Inflammatory macrophage (primary cell): ENCODE measurements at places on chromosomes 7 and 10.

DNA sequence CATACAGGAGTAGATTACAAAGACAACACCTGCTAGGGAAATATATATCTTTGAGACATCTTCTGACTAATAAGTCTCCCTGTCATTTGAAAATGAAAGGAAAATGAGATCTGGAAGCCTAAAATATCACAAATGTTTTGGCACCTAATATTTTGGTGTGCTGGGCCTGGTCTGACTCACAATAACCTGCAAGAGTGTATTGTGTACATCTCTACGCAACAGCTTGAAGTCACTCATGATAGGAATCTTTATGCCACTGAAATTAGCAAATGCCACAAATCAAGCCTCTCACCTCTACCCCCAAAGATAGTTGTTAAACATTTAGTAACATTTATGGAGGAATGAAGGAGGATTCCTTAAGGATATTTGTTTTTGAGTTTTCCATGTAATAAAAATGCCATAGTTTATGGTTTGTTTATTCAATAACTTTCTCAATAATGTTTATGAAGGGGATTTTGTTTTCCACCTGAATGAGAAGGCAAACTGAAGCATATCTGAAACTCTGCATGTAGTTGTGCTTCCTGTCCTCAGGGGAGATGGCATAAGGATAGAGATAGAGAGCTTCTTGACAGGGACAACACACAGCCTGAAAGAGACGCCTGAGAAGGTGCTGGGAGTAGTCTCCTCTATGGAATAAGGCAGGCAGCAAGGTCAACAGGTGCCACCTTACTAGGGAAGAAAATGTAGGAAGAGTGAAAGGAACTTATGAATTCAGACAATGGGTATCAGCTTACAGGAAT, 197.4 kb downstream of the AHR start:
- no peak for DNase-seq

GRCh38 chr10:42781893-42782445, 626 bp upstream of the BMS1 start:
- DNase-seq: peak; percentile 5

- DNase-seq: no peak
Measured at GRCh38 chr10:131035779-131036178, 275.7 kb downstream of the TCERG1L start.

DNA sequence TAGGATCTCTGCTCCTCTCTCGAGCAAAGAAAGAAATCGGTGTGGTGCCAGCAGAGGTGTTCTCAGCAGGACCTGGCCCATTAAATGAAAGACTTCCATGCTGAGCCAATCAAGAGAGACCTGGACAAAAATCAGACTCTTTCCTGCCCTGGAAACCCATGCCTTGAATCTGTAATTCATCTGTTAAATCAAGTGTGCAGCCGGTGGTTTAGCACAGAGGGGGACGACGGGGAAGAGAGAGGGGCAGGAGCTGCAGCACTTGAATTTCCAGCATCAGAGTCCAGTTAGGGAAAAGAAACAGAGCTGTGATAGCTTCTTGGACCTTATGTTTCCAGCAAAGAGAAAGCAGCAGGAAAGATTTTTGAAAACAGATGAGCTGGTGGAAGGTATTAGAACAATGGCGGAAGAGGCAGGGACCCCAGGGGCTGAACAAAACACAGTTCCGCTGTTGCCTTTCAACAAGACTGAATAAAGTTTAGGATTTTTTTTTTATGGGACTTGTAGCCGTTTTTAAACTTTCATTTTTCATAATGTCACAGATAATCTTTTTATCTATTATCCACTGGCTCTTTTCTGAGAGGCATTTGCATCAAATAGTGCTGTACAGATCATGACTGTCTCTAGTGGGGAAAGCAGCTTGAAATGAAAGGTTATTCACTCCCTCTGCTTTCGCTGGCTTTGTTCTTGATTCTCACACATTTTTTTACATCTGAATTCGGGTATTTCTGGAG, 543.6 kb upstream of the GALNT17 start:
- no peak for DNase-seq

DNA sequence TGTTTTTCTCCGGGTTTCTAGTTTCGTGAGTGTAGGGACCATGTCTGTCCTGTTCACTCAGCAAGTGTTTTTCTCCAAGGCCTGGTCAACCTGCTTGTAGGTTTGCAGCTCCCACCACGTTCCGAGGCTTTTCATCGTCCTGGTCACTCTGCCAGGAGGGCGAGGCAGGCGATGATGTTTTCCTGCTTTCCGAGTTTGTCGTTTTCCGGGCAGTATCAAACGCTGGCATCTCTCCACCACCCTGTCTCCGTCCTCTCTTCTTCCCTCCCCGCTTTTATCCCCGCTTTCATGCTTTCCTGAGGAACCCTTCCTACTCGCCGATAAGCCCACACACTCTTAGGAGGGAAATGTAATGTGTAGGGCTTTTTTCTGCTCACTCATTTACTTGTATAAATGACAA, 11.2 kb downstream of the IQCE start:
- no peak for DNase-seq

DNA sequence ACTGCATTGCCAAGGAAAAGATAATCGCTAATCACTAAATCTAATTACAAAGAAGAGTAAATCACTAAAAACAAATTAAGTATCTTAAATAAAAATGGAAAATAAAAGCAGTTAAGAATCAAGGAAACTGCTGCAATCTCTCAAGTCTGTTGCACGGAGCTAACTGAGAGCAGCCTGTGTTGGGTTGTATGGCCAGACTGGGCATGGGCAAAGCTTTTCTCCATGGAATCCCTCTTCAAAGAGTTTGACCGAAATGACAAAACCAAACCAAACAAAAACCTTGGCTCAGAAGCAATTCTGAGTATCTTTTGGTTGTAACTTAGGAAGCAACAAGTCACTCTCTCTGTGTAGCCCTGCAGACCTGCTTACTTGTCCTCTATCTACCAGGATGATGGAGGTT, 78.8 kb downstream of the CELF2 start:
- no peak for DNase-seq

GRCh38 chr7:79778786-79779770, 325.6 kb upstream of the MAGI2 start:
- DNase-seq: peak; percentile 86

GRCh38 chr7:81234896-81235295, 316.0 kb upstream of the SEMA3C start:
- DNase-seq: no peak

- DNase-seq: no peak
Measured at GRCh38 chr10:124629415-124629814, 114.8 kb downstream of the FAM53B start.

DNA sequence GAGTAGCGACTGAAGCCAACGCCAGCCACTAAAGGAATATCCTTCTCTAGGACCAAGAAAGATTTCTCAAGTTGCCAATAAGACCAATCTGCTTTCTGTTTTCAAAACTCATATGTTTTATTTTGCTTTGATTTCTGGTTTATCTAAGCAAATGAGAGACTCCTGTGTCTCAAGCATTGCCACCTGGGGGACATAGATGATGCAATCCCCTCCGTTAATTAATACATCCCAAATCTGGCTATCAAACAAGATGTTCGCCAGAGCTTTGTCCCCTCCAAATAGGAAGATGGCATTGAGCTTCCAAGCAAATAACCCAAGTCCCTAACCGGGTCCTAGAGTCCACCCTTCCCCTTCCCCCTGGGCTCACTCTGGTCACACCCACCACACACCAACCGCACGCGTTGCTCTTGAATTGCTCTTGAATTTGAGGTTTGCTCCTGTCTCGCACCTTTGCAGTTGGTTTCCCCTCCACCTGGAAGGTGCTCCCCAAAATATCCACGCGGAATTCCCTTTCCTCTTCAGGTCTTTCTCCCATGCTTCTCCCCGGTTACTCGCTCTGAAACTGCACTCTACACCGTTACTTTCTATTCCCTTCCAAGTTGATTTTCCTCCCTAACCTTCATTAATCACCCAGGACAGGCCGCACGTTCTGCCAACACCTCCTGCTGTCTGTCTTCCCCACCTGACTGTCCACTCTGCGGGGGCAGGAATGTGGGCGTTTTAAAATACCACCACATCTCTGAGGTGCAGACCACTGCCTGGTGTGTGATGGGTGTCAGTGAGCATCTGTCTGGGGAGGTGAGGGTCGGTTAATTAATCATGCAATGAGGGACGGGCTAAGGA, 64.1 kb upstream of the RNF32 start:
- no peak for DNase-seq

GRCh38 chr7:11224535-11224934, 250.9 kb downstream of the PHF14 start:
- DNase-seq: no peak

- DNase-seq: no peak
Measured at GRCh38 chr10:104117839-104118323, 4.1 kb upstream of the SFR1 start.

DNA sequence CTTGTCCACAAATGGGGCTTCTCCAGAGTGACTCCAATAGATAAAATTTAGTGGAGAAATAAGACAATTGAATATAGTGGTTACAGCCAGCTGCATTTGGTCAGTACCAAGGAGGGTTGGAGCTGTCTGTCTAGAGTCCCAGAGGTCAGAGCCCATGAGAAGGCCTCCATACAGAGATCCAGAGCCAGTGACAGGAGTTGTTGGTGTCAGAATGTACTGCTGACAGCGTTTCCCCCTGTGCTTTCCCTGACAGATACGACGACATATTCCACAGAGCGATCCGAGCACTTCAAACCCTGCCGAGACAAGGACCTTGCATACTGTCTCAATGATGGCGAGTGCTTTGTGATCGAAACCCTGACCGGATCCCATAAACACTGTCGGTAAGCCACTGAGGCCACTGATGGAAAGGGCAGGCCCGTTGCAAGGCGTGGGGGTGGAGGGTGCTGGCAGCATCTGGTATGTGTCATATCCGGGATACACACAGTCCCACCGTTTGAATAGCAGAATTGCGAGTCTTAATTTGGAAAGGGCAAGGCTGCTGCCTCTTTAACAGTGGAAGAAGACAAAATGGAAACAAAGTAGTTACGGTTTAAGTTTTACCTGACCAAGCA, 483.6 kb downstream of the NRG3 start:
- no peak for DNase-seq

GRCh38 chr7:20343941-20344340, 13.2 kb downstream of the ITGB8 start:
- DNase-seq: no peak

- no peak for DNase-seq
Measured at GRCh38 chr7:14596421-14596820, 306.1 kb downstream of the DGKB start.

DNA sequence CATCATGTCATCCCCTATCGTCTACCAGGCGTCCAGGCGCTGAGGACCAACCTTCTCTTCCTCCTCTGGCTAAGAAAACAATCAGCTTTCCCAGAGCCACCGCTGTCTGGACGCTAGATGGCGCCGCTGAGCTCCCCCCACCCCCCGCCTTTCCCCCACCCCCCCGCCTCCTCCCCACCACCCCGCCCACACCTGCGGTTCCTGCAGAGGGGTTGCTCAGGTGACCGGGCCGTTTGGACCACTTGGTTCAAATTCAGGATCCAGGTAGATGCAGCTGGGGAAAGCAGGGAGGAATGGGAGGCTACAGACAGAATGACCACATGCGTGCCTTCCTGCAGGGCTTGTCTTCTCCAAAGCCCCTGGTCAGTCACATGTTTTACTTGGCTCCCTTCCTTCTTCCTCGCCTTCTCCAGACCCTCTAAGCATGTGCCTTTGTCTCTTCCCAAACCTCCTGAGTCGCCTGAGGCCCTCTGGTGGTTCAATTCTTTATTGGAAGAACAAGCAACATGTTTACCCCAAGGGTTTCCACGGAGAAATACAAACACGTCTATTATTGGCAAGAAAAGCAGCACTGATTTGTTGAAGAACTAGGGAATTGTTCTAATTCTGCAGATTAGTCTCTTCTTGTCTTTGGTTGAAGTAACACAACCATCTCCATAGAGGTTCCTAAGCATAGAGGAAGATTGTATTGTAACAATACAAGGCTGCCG, 24.7 kb downstream of the AOC1 start:
- DNase-seq: peak; percentile 83

- DNase-seq: no peak
Measured at GRCh38 chr10:18399158-18399557, 252.2 kb downstream of the NSUN6 start.

GRCh38 chr10:70892631-70893030, 4.3 kb upstream of the PCBD1 start:
- DNase-seq: no peak

DNA sequence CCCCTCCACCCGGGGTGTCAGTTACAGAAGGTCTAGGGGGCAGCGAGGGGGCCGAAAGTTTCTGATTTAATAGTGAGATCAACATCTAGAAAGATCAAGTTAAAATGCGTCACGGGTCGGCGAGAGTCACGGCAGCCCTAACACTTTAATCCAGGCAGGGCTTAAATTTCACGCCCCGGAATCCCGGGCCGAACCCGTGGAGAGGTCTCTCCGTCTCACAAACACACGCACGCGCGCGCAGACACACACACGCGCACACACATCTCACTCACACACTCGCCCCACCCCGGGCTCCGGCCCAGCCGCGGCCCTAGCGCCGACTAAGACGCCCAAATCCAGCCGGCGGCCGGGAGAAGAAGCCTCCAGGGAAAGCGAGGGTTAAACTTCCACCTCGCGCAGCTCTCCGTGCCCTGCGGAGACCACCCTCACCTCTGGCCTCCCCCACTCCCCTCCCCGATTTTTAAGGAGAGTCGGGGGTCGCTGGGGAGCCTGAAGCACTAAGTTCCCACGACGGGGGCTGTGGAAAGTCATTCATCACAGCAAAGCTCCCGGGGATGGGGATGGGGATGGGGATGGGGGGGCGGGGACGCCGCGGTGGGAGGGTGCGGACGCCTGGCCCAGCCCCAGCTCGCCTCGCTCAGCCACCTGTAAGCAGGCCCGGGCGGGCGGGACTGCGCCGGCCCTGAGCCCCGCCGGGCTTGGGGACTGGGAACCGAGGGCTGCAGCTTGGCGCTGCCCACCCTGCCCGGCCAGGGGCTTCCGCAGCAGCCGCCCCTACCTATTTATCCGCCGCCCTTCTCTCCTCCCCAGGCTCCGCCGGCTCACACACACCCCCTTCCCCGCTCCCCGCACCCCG, 1.6 kb downstream of the PDGFA start:
- no peak for DNase-seq

- DNase-seq: no peak
Measured at GRCh38 chr7:134535919-134536299, 8.5 kb downstream of the AKR1B10 start.

- DNase-seq: no peak
Measured at GRCh38 chr10:49781247-49781646, 19.1 kb upstream of the OGDHL start.

GRCh38 chr7:4800487-4800886, 25.1 kb downstream of the AP5Z1 start:
- DNase-seq: no peak

- DNase-seq: no peak
Measured at GRCh38 chr7:154774303-154774969, 228.5 kb downstream of the PAXIP1 start.

GRCh38 chr7:91201442-91202113, 62.7 kb upstream of the FZD1 start:
- no peak for DNase-seq

DNA sequence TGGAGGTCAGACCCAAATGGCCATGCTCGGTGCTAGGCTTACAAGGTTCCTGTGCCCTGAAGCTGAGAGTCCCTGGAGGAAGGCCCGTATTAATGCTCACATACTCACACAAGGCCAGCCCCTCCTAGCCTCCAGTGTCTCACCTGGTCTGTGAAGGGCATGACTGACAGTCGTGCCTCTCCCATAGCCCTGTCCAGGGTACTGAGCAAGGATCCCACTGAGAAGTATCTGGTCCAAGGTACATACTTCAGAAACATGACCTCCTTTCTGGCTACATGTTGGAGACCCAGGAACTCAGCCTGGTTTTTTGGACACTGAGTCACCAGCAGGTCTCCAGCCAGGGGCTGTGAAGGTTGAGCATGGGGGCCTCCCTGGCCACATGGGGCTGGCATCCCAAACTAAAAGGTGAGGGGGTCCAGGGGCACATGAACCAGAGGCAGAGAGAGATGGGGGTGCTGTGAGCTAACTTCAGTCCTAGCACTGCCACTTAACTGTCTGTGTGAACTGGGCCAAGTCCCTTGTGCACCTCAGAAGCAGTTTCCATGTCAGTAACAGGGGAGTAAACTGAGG, 17.6 kb upstream of the RASGEF1A start:
- DNase-seq: no peak
